Activated CD4-positive, alpha-beta T cell treated with anti-CD3 and anti-CD28 coated beads for 24 hours (primary cell): ENCODE measurements at places on chromosomes 7 and 10.

- DNase-seq, result no peak
Observed at GRCh38 chr7:67843615-67844014, 847.0 kb downstream of the TYW1 start.

DNA sequence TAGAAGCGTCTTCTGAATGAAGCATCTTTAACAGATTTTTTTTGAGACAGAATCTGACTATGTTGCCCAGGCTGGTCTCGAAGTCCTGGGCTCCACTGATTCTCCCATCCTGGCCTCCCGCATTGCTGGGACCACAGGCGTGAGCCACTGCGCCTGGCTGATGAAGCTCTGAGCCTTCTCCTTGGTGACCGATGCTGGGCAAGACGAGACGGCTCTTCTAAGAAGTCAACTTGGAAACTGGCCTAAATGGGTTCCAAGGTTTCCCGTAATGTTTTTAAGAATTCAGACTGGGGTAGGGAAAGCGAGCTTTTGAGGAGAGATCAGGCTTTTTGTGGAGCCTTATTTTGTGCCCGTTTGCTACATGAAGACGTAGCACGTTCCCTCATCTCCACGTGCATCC lies 224.5 kb downstream of the ZMYND11 start:
- no peak for DNase-seq

DNA sequence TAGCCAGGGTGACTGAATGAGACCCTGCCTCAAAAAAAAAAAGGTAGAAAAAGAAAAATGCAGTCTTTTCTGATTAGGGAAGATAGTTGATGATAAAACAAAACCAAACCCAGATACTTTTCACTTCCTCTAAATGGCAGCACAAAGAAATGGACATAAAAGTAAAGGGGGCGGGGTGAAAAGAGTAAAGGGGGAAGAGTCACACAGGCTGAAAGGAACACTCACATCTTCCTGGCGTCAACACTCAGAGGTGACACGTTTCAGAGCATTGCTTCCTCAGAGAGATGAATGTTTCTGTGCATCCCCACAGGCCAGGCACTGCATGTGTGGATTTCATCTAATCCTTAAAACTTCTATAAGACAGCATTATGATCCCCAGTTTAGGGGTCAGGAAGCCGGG lies 81.2 kb downstream of the HIPK2 start:
- no peak for DNase-seq

- no peak for DNase-seq
Observed at GRCh38 chr7:90222811-90223725, 11.5 kb downstream of the STEAP2 start.

GRCh38 chr10:60977161-60978122 lies 33.5 kb upstream of the RHOBTB1 start:
- DNase-seq, result no peak

DNA sequence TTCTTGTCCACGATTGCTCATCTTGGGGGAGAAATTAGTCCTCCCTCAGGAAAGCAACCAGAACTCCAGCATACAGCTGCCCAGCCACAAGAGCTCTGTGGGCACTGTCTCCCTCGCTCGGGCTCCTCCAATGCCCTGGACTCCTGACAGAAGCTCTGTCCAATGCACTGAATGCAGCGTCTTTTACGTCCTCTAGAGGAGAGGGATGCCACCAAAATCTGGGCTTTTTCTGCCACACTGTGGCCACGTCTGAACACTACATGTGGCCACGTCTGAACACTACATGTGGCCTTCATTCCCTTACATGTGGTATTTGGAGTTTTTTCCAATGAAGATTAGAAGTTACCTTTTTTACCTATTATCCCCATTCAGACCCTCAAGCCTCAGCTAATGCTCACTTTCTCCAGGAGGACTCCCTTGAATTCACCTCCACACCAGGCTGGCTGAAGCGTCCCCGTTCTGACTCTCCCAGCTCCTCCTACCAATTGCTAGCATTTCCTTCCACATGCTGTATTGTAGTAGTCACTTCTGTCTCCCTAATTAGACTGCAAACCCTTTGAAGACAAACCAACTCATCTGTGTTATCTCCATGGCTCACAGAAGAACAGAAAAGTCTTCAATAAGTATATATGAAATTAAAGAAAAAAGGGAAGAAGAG lies 134.3 kb upstream of the PDE1C start:
- no peak for DNase-seq

GRCh38 chr10:876438-876837 lies 55.1 kb downstream of the LARP4B start:
- DNase-seq, result no peak

GRCh38 chr10:8049045-8049864 lies 5.2 kb upstream of the GATA3 start:
- no peak for DNase-seq

DNA sequence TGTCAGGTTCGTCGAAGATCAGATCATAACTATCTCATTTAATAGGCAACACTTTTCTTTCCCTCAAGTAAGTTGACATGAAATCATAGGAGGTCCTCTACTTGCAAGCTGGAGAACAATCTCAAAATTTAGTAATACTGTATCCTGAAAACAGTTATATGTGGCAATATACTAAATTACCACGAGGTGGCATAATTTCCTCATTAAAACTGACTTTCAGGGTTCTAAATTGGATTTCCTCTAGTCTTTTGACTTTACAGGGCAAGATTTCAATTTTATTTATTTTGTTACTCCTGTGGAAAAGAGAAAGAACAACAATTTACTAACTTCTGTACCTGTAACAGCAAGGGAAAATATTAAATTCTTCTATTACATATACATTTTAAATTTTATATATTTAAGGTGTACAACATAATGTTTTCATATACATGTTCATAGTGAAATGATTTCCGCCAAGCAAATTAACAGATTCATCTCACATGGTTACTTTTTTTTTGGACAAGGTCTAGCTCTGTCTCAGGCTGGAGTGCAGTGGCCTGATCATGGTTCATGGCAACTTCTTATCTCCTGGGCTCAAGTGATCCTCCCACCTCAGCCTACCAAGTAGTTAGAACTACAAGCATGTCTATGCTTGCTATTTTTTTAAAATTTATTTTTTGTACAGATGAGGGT lies 53.4 kb upstream of the CYP2C18 start:
- DNase-seq, result no peak

GRCh38 chr10:84335516-84335915 lies 7.1 kb downstream of the CCSER2 start:
- no peak for DNase-seq

- no peak for DNase-seq
Observed at GRCh38 chr7:35596061-35596460, 98.9 kb downstream of the HERPUD2 start.

- DNase-seq, result no peak
Observed at GRCh38 chr7:122637784-122638183, 61.1 kb downstream of the RNF133 start.

DNA sequence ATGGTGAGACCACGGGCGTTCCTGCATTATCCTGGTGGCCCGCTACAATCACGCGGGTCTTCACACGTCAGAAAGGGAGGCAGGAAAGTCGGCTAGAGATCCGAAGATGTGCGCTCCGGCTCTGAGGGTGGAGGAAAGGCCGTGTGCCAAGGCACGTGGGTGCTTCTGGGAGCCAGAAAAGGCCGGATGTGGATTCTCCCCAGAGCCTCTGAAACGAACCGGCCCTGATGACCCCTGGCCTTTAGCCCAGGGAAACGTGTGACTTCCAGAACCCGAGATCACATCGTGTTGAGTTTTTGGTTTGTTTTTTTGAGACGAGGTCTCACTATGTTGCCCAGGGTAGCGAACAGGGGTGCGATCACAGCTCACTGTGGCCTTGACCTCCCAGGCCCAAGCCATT lies 244.2 kb downstream of the ELFN1 start:
- no peak for DNase-seq

GRCh38 chr10:133618851-133619250 lies 7.7 kb downstream of the FRG2B start:
- no peak for DNase-seq

DNA sequence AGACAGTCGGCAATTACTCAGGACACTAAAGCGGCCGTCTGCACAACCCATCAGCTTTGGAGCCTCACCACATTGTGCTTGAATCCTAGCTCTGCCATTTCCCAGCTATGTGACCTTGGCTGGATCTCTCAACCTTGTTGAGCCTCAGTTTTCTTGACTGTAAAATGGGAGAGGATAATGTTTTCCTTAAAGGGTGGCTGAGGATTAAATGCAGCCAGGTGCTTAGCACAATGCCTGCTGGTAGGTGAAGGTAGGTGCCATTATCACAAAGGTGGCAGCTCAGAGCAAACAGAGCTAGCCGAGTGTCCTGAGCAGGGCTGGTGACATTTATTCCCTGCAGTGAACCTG lies 508.5 kb upstream of the ZMIZ1 start:
- DNase-seq, result no peak

GRCh38 chr7:11749629-11750028 lies 82.4 kb downstream of the THSD7A start:
- DNase-seq, result no peak

DNA sequence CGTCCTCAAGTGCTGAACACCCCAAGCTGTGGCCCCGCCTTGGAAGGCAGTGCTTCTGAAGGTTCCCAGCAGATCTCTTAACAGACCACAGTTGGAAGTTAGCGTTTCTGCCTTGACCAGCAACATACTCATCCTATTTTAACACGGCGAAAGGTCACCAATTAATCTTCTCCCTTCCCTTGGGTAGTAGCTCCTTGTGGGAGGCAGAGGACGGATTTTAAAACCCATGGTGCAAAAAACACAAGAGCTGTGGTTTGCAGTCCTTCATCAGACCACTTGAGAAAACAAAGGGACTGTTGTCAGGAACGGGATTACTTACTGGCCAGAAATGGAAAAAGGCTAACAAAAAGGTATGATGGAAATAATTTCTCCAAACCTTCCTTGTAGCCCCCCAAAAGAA lies 87.3 kb downstream of the BEND7 start:
- DNase-seq, result no peak

- DNase-seq, result no peak
Observed at GRCh38 chr10:126278851-126279250, 109.4 kb downstream of the ADAM12 start.
